Inflammatory macrophage (primary cell): ENCODE measurements at places on chromosomes 2 and 18.

- DNase-seq: peak; percentile 54
Measured at GRCh38 chr2:38648107-38648761, 17.7 kb upstream of the GALM start.

DNA sequence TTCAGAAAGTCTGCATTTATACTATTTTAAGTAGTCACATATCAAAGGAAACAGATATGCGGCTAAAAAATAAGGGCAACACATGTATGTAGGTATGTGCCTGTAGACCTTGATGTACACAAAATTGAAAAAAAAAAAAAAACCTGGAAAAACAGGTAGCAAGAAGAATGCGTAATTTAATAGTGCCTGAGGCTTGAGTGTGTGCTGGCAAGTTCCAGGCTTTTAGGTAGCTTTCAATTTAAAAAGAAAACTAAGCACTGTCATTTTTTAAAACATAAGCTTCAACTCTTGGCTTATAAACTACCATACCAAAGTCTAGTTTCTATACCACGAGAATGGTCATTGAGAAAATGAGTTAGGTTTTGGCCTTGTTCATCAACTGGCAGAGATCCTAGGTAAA, 72.3 kb downstream of the OTX1 start:
- no peak for DNase-seq

GRCh38 chr2:36173760-36174404, 181.7 kb upstream of the CRIM1 start:
- no peak for DNase-seq

DNA sequence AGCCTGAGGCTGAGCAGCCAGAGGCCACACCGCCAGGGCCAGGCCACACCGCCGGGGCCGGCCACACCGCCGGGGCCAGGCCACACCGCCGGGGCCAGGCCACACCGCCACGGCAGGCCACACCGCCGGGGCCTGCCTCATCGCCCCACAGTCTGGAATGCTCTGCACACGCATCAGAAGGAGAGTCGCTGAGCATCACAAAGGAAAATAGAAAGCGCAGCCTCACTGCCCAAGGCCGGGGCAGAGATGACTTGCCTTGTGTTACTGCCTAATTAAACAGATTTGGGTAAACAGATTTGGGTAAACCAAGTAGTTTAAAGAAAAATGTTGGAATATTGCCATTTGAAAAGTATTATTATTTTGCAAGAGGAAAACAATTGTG, 10.4 kb upstream of the NFATC1 start:
- DNase-seq: no peak

GRCh38 chr2:178238154-178238521, 43.8 kb downstream of the OSBPL6 start:
- no peak for DNase-seq

- no peak for DNase-seq
Measured at GRCh38 chr18:39596221-39596620, 2030.6 kb upstream of the CELF4 start.

- no peak for DNase-seq
Measured at GRCh38 chr2:124180635-124181034, 155.5 kb downstream of the CNTNAP5 start.

DNA sequence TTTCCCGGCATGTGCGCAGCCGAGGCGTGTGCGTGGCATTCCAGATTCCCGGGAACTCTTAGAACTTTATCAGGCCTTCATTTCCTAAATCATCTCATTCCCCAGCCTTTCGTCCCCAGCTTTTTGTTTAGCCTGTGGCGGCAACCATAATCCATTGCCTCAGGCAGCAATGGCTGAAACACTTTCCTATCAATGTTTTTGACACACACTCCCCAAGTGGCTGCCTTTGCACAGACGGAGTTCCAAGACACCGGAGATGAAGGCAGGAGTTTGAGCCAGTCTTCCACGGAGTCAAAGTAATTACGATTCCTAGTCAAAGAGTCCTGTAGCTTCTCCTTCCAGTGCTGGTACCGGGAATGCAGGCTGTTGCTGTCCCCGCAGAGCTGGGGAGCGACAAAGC, 64.8 kb downstream of the KCNG2 start:
- no peak for DNase-seq

DNA sequence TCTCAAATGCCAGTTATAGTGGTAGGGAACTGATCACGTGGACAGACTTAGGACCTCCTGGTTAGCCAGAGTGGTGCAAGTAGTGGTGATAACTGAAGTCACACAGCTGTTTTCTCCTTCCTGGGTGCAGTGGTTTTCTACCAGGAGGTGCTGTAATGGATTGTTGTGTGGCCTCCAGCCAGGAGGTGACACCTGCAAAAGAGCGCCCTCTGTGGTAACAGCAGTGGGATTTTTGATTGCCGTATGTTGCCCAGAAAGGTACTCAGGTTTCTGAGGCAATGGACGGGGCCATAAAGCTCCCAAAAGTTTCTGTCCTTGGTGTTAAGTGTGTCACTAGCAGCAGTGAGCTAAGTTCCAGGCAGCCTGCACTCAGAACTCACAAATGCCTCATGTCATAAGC, 1358.1 kb upstream of the DDX18 start:
- DNase-seq: no peak

DNA sequence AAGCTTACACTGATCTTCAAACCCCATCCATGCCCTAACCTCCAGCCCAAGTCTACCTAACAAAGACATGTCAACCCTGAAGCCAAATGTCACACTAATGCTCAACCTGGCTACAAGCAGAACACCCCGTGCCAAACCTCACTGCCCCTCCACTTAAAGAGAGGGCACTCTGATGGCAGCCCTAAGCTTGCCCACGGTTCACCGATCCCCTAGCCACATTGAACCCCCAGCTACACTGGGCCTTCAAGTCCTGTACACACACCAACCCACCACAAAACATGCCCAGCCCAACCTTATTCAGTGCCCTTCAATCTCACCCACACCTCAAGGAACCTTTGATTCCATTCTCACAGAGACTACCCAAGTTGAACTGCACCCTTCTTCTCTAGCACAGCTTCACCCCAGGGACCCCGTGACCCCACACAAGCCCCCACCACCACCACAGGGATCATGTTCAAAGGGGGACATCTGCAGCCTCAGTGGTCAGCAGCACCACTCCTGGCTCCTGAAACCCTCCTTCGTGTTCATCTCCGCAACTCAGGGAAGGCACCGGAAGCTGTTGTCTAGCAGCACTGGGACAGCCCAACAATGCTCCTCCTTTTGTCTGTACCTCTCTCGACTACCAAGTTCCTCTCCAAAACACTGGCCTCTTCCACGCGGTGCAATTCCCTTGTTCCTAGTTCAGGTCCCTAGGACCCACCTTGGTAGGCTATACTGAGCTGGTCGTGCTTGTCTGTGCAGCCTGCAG, 218.8 kb downstream of the CYP26B1 start:
- DNase-seq: no peak

DNA sequence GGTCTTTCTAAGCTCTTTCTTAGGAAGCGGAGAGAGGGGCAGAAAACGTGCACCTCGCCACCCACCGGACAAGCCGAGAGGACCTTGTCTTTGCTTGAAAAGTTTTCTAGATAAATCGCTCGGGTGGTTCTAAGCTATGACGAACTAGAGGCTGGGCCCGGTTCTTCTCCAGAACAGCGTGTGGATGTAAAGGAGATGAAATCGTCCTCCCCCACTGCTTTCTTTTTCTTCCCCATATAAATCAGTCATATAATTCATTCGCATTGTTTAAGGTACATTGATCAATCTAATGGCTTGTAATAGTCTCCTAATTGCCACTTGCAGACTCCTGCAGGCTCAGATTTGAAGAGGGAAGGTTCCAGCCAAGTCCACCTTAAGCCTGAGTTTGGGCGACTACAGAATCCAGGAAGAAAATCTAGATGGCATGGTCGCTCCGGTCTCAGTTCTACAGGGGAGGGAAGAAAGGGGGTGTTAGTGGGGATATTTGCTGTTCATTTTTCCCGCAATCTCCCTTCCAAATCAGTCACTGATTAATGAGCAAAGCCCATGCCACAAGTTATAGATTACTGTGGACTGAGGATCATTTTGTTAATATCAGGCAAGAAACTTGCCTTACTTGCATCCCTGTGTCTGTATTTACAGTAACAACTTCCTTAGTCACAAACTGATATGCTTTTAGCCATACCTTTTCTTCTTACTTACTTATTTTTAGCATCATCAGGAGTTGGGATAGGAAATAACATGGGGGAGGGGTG, 5.6 kb upstream of the SP9 start:
- no peak for DNase-seq

DNA sequence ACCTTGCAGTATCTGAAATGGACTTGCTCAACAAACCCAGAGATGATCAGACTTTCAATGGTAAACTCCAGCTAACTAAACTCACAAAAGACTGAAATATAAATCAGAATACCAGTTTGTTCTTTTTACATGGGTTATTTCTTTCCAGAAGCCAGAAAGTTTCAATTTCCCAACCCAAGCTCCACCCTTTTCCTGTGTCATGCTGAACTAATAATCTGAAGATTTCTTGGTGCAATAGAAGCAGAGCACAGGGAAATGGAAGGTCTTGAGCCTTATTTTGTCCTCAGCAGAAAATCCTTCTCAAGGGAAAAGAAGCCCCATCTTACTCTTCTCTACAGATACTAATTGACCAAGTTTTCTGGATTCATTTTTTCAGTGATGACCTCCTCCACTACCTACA, 93.3 kb upstream of the PAPOLG start:
- DNase-seq: peak; percentile 62

DNA sequence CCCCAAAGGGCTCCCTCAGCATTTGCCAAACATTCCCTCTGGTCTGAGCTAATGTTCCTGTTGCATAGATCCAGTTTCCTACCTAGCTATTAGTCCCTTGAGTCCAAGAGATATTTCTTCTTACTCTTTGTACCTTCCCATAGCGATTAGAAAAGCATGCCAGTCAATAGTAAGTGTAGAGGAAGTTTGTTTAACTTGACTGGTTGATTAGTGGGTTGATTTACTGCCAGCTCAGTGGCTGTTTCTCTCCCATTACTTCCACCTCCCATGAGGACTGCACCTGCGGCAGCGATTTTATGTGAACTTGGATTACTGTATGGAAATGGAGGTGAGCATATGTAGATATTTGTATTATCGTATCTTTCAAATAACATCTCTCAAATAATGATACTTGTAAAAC, 1748.4 kb upstream of the CELF4 start:
- no peak for DNase-seq

- no peak for DNase-seq
Measured at GRCh38 chr2:216956820-216957493, 97.1 kb upstream of the TNP1 start.

GRCh38 chr2:120369250-120369649, 23.3 kb downstream of the INHBB start:
- no peak for DNase-seq

DNA sequence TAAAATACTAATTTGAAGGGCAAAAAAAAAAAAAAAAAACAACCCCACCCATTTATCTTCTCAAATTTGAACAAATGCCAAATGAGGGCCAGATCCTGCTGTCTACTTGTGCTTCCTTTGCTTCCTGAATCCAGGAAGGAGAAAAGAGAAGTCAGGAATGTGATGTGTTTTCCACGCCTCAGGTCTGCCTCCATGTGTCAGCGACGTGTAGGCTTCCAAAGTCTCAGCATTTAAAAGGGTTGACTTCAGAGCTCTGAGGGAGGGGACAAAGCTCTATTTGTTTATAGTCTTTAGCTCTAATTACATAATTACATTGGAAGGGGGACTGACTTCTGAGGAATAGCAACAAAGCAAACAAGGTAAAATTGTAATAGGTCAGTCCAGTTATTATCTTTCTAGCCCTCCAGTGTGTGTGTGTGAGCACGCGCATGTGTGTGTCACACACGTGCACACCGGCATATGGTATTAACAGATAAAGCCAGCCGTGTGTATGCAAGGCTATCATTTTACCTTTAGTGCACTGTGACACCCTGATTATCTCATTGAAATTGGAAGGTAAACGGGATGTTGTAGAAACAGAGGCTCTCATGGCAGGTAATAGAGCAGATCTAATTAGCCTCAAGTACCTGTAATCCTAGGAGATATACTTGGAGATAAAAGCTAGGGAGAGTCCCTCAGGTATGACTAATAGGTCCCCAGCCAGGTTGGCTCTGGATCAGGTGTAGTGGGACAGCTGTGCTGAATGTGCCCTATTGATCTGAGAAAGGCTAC, 911.4 kb upstream of the ZEB2 start:
- DNase-seq: no peak

DNA sequence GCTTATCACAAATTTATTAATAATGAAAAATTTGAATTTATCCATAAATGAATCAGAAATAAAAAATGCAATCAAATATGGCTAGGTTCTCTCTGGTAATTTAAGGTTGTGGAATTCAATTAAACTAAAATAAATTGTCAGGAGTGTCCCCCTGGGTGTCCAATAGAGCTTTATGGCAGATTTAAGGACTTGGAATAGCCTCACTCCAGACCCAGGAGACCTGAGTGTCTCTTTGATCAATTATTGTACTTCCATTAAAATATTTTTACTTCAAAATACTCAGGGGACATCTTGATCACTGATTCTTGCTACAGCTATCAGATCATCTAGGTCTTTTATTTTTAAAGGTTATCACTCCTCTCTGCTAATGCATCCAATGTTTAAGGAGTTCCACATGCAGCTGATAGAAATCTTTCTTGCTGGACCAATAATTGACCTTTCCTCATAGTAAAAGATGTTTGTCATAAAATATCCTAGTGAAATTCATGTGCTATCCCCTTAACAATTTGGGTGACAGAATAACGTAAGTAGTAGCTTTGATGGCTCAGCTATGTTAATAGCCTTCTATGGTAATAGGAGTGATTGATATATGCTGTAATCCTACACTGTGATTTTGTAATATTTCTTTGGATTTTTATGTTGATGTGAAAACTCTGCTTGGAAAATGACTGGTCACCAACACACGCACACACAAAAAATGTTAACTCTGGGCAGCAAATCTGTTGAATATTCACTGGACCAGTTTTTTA, 395.3 kb downstream of the NYAP2 start:
- DNase-seq: no peak

GRCh38 chr18:43992741-43993140, 687.9 kb upstream of the SETBP1 start:
- no peak for DNase-seq

GRCh38 chr2:182672466-182673165, 43.4 kb upstream of the DNAJC10 start:
- DNase-seq: no peak

DNA sequence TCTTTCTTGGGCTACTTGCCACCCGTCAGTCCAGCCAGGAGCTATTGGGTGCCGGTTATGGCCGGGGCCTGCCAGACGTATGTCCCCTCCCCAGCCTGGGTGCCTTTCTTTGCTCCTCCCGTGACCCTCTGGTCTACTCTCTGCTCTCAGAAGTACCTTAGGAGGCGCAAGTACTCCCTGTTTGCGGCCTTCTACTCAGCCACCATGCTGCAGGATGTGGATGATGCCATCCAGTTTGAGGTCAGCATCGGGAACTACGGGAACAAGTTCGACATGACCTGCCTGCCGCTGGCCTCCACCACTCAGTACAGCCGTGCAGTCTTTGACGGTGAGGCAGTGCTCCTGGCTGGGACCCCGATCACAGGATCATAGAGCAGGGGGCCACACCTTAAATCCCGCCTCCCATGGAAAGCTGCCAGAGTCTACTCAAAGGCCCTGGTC, 99.5 kb downstream of the DYSF start:
- no peak for DNase-seq
